Jurkat, Clone E6-1 (cell line): ENCODE measurements at places on chromosomes 3 and 15.

DNA sequence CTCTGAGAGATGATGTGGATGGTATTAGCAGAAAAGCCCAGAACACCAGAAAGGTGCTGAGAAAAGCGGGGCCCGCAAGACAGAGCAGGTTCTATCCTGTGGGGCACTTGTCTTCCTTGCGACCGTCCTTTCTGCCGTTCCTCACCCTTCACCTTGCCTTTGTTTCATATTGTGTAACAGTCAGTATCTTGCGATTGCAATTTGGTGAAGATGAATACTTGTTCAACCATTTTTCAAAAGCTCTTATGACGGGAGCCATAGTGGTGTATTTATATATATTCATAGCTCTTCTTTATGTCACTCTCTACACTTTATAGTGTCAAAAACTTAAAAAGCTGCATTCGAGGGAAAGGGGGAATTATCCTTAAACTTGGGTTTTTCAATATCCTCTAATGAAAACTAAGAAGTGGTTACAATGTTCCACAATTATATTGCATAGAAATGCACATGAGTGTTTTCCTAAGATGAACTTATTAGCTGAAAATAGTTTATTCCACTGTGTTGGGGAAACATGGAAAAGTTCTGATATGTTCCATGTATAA, 797 bp downstream of the MAP3K13 start:
- DNase-seq: no peak

- peak; percentile 38 for DNase-seq
Measured at GRCh38 chr3:44983484-44983941, 7.5 kb downstream of the EXOSC7 start.

DNA sequence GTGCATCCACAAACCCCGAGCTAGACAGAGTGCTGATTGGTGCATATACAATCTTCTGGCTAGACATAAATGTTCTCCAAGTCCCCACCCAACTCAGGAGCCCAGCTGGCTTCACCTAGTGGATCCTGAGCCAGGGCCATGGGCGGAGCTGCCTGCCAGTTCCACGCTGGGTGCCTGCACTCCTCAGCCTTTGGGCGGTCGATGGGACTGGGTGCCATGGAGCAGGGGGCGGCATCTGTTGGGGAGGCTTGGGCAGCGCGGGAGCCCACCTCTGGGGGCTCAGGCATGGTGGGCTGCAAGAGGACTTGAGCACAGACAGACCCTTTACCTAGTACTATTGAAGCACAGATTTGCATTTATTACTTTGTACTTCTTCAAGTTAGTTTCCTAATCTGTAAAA, 57.5 kb downstream of the ZPLD1 start:
- no peak for DNase-seq

DNA sequence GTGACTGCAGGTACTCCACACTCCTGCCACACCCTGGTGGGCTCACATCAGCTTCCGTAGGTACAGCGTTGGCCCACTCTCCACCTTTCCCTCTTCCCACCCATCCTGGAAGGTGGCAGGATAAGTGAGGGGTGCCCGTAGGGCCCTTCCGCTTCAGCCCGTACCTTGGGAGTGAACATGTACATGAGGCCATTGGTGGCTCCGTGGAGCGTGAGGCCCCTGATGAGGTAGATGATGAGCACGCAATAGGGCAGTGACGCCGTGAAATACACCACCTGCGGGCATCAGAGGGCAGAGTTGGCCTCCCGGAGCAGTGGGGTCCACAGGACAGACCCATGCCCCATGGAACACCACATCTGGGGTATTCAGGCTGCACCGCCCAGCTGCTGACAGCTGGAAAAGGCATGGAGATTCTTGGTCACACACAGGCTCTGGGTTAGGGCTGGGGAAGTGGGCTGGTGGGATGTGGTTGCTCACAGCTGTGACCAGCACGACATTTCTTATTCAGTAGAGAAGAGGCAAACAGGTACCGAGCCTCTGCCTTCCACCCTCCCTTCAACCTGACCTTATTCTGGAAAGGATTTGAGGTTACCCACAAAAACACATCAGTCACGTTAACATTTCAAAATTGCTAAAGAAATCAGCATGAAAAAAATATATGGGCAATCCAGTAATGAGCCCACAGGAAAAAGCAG, 23.8 kb downstream of the SLC6A20 start:
- DNase-seq: peak; percentile 83

GRCh38 chr15:34682674-34683073, 72.1 kb downstream of the GJD2 start:
- DNase-seq: no peak

DNA sequence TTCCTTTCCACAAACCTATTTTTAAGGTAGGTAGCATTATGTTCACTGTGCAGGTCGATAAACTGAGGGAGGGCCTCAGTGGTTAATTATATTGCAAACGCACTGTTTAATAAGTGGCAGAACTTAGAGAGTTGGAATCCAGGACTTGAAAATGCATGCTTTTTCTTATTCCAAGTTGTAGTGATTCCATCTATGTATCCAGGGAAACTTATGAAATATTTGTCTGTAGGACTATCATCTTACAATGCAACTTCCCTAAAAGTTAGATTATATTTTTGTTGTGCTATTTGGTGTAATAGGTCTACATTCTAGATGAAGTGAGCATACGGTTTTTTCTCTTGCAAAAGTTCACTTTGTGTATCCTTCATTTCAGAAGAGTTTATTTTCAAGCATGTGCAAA, 419.5 kb downstream of the NAALADL2 start:
- no peak for DNase-seq

- no peak for DNase-seq
Measured at GRCh38 chr15:31802761-31803160, 227.6 kb upstream of the CHRNA7 start.

- DNase-seq: no peak
Measured at GRCh38 chr15:43943511-43943910, 116.7 kb downstream of the WDR76 start.

DNA sequence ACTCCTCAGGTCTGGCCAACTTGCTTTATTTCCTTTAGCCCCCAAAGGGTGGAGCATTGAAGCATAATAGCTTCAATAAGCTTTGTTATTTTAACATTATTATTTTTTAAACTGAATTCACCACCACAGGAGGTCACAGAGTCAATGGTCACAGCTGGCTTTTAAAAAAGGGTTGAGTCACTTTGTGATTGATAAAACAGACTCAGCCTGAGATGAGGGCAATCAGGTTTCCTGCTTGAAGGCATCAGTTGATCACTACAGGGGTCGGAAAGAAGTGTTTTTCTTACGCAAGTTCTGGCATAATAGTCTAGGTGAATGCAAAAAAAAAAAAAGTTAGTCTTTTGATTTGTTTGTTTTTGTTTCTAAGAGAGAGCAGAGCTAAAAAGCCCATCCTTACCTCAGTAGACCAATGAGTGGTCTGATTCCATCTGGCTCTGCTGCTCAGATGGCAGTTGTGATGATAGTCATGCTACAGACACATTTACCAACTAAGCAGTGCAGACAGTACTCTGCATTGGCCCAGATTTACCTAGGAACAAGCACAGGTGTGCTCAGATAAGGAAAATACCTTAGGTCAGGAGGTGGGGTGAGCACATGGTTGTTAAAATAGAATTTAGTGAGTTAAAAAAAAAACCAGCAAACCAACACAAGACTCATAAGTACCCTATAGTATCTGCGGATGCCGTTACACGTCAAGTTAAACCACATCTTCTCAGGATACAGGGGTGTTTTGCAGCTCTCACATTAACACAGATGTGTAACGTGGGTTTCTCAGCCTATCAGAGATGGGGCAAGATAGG, 22.6 kb downstream of the ZNF80 start:
- peak; percentile 24 for DNase-seq

GRCh38 chr3:30181178-30181465, 425.3 kb upstream of the TGFBR2 start:
- no peak for DNase-seq

DNA sequence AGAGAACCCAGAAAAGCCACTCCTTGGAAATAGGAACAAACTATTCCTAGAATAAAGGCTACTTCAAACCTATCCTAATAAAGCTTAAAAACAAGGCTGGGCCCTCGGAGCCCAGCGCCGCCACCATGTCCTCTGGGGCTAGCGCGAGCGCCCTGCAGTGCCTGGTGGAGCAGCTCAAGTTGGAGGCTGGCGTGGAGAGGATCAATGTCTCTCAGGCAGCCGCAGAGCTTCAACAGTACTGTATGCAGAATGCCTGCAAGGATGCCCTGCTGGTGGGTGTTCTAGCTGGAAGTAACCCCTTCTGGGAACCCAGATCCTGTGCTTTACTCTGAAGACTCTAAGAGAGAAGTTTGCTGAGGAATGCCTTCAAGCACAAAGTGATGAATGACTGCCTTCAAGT, 63.2 kb downstream of the ADAM10 start:
- DNase-seq: no peak

GRCh38 chr3:180804916-180805315, 107.6 kb upstream of the FXR1 start:
- no peak for DNase-seq

DNA sequence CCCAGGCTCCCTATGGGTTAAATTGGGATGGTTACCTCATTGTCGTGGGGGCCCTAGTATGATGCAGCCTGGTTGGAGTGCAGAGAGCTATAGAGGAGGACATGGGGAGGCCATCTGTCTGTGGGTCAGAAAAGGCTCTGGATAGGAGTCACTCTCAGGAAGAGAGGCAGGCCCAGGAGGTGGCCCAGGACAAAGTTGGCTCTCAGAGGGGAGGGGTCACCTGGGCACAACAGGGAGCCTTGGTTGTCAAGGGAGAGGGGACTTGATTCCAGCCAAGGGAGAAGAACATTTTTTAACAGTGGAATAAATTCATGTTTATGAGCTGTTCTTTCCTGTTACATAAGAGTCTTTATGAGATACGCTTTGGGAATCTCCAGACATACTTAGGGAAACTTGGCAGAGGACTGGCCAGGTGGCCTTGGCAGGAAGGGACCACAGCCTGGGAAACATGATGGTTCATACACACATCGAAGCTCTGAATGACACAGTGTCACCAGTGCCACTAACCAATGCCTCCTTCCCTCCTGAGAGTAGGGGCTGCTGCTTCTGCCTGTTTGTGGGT, 27.5 kb upstream of the LCTL start:
- no peak for DNase-seq

DNA sequence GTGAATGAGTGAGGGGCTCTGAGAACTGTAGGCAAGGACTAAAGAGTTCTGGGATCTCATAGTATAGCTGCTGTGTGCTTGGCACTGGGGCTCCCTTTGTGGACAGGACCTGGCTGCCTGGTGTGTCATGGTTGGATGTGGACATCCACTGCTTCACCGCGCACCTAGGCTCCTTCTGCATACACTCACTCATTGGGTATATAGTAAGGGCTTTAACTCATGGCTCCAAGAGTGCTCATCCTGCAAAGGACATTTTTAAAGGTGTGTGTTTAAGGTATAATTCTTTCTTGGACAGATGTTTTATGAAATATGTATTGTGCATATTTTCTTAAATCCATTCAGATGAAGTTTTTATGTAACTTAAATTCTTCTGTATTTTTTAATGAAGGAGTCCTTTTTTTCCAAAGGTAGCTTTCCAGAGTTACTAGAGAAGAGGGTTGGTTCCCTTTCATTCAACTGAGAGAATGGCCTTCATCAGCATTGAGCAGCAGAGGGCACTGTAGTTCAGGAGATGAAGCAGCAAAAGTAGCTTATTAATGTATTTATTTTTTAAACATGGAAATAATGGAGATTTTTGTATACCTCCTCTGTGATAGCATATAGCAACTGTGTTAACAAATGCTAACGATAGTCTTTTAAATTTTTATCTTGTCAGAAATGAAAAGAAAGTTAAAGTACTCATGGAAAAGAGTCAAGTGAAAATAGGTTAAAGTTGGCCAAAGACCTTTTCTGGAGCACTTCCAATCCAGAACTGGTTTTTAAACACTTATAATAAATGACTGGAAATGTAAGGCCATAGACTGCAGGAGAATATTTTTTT, 25.2 kb downstream of the OXNAD1 start:
- DNase-seq: no peak

DNA sequence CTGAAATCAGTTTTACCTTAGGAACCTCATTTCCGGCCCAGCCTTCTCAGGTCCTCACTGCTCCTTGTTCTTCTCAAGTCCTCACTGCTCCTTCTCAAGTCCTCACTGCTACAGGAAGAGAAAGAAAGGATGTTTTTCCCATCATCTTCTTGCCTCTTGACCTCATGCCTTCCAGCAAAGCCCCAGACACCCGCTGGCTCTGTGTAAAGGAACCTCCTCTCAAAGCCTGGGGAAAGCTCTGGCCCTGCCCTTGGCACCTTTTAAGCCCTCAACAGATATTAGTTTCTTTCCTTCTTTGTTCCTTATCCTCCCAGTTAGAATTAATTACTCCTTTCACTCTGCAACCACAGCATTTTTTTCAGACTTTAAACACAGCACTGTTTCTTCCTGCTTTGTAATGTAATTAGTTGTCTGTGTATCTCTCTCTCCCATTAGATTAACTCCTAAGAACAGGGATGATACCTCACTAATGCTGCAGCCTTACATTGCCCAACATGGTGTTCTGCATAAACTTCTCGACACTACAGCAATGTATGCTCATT, 4.0 kb upstream of the WDR49 start:
- no peak for DNase-seq

DNA sequence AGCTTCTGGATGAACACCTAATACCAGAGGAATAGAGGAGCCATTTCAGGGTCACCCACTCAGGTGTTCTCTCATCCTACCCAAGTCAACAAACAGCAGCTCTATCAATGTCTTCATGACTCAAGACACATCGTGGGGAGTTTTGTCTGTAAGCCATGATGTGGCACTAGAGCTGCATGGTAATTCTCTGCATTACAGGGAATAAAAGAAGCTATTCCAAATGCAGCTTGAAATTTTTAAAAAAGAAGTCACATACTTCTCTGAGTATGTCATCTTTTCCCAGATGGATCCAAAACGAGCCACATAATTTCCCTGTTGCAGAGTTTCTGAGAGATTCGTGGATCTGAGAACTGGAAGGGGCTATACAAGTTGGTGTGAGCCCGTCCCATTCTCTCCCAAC, 6.1 kb upstream of the THSD4 start:
- no peak for DNase-seq

GRCh38 chr15:100115066-100115710, 226.6 kb downstream of the ADAMTS17 start:
- no peak for DNase-seq

- no peak for DNase-seq
Measured at GRCh38 chr15:58931987-58932588, 1.4 kb downstream of the SLTM start.

DNA sequence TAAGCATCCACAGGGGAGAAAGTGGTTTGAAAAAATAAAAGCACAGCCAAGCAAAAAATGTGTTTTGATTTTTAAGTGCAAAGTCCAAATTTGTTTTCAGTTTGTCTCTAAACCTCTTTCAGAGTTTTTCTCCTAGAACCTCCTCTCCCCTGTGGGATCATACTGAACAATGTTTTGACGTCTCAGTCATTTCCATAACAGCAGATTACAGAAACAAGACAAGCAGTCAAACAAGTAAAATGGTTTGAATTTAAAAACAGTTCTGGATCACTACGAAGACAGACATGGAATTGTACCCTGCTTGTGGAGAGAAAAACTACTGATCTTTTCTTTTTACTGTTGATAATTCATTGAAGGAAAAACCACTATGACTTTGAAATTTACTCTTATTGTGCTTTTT, 245.7 kb upstream of the CNTN4 start:
- no peak for DNase-seq

DNA sequence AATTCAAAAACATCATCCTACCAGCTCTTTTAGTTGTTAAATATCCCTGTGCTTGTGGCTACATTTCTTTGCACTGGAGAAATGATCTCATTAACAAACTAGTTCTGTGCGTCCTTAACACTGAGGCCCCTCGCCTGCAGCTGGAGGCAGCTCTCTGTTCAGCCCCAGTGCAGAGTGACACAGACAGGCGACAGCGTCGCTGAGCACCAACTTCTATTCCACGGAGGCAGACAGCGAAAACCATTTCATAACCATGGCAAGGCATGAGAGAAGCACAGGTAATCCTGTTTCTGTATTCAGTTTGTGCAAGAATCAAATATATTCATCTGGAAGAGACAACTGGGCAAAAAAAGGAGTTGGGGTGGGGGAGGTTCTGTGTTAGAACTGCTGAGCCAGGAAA, 530.7 kb downstream of the ZIC1 start:
- DNase-seq: no peak
